ENCODE measurements at places on chromosomes 1 and 21.

- no peak for DNase-seq
Measured at GRCh38 chr1:64403331-64403730, 66.6 kb upstream of the CACHD1 start.

GRCh38 chr1:12666141-12666735 is 22.4 kb downstream of the AADACL4 start:
- DNase-seq = no peak

DNA sequence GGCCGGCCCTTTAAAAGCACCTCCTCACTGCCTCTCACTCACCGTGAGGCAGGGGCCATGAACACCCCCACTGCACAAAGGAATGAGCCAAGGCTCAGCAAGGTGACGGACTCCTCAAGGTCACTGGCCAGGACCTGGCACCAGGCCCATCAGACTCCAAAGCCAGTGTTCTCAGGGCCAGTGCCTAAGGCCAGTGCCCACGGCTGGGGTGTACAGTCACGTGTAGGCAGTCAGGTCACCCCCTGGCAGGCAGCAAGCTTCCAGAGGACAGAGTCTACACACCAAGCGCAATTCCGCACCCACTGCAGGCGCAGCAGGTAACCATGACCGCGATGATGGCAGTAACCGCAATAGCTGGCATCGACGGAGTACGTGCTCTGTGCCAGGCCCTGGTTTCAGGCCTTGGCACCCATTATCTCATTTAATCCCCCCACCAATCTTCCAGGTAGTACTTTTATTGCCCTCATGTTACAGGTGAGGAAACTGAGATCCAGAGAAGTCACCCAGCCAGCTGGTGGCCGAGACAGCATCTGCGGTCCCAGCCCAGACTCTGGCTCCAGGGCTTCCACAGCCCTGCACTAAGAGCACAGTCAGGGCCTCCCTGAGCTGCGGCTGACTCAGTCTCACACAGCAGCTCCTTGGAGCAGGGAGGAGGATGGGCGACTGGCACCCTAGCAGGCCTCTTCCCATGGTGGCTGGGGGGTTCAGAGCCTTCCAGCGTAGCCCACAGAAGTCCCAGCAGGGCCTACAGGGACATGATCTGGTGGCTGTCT is 27.0 kb downstream of the RAP1GAP start:
- DNase-seq = no peak

GRCh38 chr1:36664571-36665287 is 182.0 kb upstream of the CSF3R start:
- DNase-seq = no peak

DNA sequence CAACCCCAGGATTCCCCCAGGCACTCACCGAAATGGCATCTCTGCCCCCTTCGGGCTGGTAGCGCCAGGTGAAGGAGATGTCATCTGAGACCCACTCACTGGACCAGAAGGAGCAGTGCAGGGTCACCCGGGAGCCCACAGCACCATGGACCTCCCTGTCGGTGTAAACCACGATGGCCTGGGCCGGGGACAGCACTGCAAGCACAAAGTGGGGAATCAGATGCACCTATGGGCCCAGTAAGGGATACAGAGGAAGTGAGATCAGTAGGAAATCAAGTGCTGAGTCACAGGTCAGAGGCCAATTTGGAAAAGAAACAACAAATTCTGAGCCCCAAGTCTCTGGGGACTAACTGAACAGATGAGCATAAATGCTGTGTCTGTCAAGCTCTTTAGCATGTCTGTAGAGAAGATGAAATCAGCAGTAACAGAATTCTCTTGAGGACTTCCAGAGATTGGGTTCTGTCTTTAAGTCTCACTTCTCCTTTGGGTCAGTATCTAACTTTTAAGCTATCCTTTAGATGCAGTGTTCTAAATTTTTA is 2.5 kb downstream of the MPZ start:
- DNase-seq = no peak

DNA sequence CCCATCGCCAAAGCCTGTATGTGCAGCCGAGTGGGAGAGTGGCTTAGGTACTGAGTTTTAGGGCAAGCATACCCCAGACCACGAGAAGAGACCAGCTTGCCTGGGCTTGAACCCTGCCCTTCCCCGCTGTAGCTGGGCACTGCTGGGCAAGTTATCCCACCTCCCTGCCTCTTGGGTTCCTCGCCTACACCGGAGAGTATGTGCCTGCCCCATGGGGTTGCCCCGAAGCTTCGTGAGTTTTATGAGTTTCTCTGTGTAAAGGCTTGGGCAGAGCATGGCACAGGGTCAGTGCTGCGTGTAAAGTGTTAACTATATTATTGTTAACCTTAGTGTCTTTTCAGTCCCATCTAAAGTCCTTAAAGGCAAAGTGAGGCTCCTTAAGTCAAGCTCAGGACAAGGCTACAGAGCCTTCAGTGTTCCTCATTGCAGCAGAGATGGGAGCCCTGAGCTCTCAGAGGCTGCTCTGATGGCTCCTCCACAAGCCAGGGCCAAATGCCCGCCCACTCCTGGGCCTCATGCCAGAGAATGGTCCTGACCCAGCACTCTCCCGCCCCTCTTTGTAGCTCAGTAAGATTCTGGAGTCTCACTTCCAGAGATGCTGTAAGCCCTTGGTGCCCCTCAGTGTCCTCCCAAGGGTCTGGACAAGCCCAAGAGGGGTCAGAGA is 37.0 kb upstream of the KCNA10 start:
- DNase-seq = no peak

All from stimulated activated CD8-positive, alpha-beta memory T cell treated with anti-CD3 and anti-CD28 coated beads, Interleukin-2, amount 100 ng/mL, for 1 hour (primary cell).